ENCODE measurements at places on chromosomes 16 and 17.
A peak's percentile ranks its signal among the peaks of the same experiment; 100 is the strongest.

DNA sequence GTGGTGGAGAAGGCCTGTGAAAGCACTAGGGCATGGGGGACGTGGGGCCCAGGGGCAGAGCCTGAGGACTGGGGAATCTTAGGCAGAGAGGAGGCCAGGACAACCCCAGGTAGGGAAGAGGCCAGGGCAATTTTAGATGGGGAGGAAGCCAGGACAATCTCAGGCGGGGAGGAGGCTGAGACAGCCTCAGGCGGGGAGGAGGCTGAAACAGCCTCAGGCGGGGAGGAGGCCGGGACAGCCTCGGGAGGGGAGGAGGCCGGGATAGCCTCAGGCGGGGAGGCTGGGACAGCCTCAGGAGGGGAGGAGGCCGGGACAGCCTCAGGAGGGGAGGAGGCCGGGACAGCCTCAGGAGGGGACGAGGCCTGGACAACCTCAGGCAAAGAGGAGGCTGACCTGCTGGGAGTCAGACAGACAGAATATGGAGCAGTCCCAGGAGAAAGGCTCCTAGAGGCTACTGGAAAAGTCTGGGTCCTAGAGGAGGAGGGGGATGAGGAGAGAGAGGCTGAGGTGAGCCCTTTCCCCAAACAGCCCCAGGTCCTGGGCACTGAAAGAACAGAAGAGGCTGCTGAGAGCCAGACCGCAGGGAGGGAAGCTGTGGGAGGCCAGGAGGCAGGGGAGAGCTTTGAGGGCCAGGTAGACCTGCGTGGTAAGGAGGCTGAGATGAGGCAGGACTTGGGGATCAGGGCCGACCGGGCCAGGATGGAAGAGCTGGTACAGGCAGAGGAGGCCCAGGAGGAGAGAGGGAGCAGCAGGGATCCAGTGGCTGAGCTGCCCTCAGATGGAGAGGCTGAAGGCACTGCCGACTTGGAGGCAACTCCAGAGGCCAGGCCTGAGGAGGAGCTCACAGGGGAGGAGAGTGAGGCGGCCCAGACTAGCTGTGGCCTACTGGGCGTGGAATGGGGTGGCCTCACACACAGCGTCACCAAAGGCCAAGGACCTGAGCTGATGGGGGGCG, 1.6 kb downstream of the APOBR start:
- DNase-seq, result no peak

DNA sequence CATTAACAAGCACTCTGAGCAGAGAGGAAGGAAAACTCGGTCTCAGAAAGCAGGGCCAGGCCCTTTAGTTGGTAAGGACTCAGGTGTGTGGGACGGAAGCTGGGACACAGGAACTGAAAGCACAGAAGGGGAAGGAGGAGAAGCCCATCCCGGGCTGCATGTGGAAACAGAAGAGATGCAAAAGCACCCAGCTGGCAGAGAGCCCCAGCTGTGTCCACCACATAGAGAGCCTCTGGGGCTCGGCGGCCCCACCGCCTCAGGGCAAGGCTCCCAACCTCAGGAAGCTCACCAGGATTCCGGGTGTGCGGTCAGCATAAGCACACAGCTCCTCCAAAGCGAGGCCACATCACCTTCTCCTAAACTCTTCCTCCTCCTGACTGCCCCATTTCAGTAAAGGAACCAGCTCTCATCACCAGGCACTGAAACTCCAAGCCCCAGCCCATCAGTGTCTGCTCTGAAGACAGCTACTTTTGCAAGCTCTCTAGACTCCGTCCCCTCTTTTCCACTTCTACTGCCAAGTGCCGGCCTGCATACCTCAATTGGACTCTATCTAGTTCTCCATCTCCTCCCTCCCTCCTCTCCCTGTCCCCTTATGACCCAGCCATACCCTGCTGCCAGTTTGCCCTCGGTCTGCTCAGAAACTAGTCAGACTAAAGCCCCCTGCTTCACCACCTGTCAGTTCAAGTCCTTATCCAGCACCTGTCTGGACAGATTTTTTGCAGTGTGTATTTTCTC, 6.0 kb downstream of the ST3GAL2 start:
- DNase-seq, result no peak

- no peak for DNase-seq
These were observed 76.3 kb downstream of the USP32 start for GRCh38 chr17:60315650-60316049.

DNA sequence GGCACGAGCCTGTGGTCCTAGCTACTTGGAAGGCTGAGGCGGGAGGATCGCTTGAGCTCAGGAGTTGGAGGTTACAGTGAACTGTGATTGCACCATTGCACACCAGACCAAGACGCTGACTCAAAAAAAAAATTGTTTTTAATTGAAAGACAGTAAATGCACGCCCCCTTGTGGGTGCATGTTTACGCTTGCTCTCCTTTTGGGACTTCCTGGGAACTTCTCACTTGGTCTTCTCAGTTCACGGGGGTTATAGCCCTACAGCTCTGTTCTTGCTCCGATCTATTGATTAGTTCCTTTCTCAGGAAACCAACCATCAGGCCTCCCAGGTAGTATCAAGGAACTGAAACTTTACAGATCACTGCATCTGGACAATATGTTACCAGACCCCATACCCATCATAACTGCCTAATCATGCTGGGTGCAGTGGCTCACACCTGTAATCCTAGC, 14.2 kb upstream of the RIPOR1 start:
- peak; percentile 84 for DNase-seq

DNA sequence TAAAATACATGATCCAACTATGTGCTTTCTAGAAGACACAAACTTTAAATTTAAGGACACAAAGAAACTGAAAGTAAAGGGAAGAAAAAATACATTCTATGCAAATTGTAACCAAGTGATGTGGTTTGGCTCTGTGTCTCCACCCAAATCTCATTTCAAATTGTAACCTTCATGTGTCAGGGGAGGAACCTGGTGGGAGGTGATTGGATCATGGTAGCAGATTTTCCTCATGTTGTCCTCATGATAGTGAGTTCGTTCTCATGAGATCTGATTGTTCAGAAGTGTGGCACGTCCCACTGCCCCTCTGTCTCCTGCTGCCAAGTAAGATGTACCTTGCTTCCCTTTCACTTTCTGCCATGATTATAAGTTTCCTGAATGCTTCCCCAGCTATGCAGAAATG, 15.0 kb downstream of the OR1A1 start:
- no peak for DNase-seq

DNA sequence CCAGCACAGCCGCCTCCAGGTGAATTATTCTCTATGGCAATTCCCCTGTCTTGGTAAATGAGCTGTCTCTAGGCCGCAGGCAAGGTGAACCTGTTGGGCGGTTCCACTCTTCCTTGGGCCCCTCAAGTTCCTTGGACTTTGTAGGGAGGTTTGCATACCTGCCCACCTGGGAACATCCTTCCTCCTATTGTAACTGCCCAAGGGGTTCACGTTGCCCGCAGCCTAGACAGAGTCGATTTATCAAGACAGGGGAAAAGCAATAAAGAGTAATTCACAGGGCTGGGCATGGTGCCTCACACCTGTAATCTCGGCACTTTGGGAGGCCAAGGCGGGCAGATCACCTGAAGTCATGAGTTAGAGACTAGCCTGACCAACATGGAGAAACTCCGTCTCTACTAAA, 122.5 kb downstream of the KCNJ18 start:
- DNase-seq, result no peak

DNA sequence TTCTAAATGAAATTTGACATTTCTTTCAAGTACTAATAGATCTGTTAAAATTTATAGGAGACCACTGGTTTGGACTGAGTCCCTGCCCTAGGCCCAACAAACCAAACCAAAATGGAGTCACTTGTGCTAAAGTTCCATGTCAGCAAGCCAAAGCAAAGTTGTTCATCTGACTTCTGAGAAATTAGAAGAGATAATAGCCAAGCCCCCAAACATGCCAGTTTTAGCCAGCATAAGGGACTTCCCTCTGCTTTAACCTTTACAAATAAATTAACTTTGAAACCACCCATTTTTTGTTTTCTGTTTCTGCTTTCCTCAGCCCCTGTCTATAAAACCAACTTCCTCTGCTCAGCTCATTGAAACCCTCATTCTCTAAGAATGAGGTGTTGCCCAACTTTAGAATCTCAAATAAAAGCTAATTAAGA, 18.9 kb downstream of the CDR2 start:
- no peak for DNase-seq

- no peak for DNase-seq
These were observed 7.1 kb downstream of the SOX8 start for GRCh38 chr16:988471-989353.

DNA sequence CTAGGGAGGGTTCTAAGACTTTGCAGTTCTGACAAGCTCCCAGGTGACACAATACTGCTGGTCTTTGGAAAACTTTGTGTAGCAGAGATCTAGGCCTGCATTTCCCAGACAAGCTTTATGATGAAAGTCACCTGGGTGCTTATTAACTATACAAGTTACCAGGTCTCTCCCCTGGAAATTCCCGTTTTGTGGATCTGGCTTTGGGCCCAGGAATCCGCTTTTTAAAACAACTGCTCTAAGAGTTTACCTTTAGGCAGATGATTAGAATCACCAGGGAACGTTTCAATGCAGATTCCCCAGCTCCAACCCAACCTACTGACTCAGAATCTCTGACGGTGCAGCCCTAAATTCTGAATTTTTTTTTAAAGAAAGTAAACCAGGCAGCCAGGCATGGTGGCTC, 36.3 kb downstream of the MYH3 start:
- DNase-seq, result no peak

DNA sequence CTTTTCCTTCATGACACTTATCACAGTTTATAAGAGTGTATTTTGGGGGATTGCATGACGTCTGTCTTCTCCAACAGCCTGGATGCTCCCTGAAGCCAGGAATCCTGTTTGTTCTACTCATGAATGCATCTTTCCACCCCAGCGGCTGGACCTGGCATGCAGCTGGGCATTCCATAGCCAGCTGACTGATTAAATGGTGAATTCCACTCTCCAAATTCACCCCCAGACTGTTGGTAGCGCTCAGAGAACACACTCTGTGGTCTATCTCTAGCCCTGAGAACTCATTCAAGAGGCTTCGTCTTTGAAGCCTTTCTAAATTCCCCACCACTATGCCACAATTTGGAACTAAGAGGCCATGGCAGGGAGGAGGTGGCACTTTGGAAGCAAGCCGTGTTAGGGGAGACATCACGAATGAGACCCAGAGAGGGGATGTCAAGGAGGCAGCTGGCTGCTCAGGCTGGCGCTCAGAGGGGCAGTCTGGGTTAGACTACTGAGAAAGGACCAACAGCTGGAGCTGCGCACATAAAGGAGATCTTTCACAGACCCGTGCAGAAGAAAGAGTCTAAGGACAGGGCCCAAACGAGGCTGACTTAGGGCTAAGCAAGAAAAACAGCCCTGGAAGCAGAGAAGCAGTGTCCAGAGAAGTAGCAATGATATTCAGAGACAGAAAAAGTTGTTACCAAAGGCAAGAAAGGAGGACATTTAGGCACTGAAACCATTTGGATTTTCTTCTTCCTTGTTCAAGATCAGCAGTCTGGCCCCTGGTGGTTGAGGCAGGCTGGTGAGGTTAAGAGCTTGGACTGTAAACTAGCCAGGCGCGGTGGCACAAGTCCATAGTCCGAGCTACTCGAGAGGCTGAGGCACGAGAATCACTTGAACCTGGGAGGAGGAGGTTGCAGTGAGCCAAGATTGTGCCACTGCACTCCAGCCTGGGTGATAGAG, 42.4 kb upstream of the ZNF629 start:
- no peak for DNase-seq

GRCh38 chr17:20944014-20944865, 98.6 kb downstream of the USP22 start:
- peak; percentile 16 for DNase-seq

- DNase-seq, result no peak
These were observed 3.7 kb downstream of the ACSF3 start for GRCh38 chr16:89097392-89097772.

Data from CD4-positive, alpha-beta T cell treated with Interleukin-1 beta for 1 hour (primary cell).